ENCODE measurements at places on chromosomes 4 and X.

GRCh38 chrX:54922547-54922946 lies 1.9 kb downstream of the TRO start:
- DNase-seq = no peak

- DNase-seq = no peak
Measured at GRCh38 chr4:144782345-144782744, 136.4 kb downstream of the HHIP start.

- no peak for DNase-seq
Measured at GRCh38 chr4:39285111-39285795, 80.9 kb downstream of the RFC1 start.

DNA sequence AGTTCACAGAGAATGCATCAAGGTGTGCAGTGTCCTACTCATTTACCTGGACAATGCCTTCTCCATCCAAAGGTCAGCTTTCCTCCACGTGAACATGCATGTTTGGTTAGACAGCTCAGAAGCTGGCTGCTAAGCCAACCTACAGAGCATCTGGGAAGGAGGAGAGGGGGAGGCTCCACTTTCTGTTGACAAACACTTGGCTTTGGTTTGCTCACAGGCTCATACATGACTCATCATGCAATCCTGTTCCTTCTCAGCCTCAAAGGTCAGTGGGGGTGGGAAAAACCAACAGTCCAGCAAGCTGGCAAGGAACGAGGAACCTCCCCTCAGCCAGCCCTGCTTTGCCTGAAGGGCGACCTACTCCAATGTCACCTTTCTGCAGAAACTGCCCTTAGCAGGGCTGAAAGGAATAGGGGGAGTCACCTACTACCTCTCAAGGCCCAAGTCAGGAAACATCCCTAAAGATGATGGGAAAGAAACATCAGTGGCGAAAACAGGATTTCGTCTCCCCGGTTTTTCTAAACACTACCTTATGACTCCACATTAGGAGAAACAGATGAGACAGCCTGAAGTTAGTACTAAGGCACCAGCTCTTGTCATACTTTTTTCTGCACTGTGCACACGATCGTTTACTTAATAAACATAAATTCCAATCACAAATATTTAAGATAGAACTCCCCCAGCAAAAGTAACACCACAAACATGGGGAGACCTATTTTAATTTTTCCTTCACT lies 37.9 kb downstream of the RELL1 start:
- no peak for DNase-seq

DNA sequence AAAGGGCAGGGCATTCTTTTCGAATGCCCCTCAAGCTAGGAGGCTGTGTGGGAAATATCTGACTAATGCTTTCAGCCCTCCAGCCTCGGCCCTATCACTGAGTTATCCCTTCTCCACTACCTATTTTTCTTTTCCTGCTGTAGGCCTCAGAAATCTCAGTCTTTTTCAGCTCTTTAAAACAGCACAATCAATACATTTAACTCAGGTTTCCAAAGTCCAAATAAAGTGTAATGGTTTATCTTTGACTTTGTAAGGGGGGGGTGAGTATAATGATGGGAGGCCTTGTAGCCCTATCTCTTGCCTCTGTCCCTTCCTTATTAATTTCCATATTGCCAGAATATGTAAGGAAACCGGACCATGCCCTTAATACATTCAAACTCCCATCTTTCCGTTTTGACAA lies 1.6 kb upstream of the WNK3 start:
- no peak for DNase-seq

DNA sequence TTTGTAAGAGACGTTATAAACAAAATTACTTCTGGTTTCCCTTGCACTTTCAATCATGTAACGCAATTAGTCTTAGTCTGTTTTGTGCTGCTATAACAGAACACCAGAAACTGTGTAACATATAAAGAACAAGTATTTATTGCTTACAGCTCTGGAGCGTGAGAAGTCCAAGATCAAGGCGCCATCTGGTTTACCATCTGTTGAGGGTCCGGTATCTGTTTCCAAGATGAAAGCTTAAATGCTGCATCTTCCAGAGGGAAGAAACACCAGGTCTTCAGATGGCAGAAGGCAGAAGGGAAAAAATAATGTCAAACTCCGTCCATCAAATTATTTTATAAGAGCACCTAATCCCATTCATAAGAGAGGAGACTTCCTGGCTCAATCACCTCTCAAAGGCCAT lies 474.1 kb downstream of the PDGFC start:
- no peak for DNase-seq

- DNase-seq = no peak
Measured at GRCh38 chr4:152259866-152260265, 276.0 kb downstream of the FBXW7 start.
